ENCODE measurements at places on chromosomes 13 and 19.

DNA sequence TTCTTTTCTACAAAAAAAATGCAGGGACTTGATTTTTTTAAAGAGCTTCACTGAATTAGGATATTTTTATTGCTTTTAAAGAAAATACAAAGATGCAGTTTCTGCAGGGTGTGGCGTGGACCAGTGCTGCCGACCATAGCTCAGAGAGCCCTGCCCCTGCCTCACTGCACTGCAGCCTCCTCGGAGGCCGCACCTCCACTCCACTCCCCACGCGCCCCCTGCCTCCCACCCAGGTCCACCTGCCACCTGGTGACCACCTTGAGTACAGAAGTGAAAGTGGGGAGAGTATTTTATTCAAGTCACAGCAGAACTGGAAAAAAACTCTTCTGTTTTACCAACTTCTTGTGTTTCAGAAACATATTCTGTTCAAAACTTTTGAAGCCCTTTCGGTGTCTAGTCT, 7.9 kb upstream of the F7 start:
- DNase-seq: no peak

DNA sequence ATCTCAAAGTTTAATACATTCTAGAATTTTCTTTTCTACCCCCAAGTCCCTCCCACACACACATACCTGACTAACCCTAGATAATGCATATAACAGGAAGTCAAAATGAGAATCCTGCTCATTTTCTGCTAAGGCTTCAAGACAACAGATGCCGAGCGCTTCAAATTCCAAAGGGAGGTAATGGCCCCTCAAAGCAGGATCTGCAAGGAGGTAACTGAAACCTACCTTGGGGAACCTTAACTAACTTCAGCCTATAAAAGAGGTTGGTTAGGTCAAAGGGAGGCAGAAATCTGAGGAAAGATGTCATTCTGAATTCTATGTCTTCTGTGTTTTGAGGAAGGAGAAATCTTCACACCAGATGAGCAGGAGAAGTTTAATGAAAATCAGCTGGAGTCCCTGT, 26.8 kb downstream of the EPSTI1 start:
- no peak for DNase-seq

GRCh38 chr13:105193026-105193425, 1342.4 kb downstream of the EFNB2 start:
- no peak for DNase-seq

DNA sequence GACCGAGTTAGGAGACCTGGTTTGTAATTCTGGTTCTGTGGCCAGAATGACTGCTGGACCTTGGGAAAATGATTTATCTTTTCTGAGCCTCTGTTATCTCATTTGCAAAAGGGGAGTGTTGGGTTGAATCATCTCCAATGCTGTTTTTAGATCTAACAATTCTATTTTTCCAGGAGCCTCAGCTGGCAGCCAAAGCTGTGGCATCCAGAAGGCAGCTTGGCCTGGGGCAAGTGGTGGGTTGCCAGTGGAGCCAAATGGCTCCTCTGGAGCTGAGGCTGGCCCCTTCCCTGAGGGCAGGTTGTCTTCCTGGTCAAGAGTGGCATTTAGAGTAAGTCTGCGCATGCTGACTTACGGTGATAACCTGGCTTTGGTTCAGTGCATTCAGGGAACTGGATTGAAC, 21.3 kb downstream of the B3GLCT start:
- DNase-seq: no peak

- no peak for DNase-seq
Measured at GRCh38 chr19:36972571-36972970, 56.4 kb downstream of the ZNF568 start.

DNA sequence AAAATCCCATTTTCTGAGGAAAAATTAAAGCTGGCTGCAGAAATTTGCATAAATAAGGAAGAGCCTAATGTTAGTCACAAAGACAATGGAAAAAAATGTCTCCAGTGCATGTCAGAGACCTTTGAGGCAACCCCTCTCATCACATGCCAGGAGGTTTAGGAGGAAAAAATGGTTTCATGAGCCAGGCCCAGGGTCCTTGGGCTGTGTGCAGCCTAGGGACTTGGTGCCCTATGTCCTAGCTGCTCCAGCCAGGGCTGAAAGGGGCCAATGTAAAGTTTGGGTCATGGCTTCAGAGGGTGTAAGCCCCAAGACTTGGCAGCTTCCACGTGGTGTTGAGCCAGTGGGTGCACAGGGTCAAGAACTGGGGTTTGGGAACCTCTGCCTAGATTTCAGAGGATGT, 1252.6 kb downstream of the PCDH9 start:
- DNase-seq: no peak
